ENCODE measurements at places on chromosomes 3 and 15.

GRCh38 chr15:76932135-76932966 is 802 bp downstream of the RCN2 start:
- no peak for DNase-seq

- DNase-seq = no peak
Observed at GRCh38 chr3:46615976-46616375, 3.7 kb downstream of the FAM240A start.

DNA sequence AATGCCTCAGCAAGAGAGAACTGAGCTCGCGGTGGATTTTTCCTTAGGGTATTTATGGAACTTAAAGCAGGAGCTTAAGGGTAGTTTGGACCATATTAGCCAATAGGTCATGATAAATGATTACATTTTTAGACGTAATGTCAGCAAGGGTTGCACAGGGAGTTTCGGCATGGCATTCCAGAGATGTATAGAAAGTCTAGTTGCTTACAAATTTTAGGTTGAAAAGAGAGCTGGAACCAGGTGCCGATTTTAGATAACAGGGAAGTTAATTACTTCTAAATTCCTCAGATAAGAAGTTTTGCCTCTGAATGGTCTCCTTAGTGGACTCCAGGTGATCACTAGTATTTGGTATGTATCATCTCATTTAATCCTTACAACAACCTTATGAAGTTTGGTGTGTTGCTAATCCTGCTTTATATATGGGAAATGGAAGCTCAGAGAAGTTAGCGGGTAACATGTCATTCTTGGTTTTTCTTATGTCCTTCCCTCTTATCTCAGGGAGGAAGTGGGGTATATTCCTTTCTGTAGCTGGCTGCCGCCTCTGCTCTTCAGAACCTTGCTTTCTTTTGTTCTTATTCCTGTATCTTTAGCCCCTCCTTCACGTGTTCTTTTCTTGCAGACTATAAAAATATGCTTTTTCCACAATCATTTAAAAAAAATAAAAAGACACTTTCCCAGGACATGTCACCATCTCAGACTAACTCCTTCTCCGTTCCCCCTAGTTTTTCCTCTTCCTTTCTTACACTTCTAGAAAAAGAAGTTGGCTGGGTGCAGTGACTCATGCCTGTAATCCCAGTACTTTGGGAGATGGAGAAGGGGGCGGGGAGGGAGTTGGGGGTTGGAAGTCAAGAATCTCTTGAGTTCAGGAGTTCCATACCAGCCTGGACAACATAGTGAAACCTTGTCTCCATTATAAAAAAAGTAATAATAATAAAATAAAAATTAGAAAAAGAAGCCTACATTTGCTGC is 25.7 kb downstream of the IQGAP1 start:
- no peak for DNase-seq

GRCh38 chr3:183265157-183265642 is 12.1 kb downstream of the B3GNT5 start:
- DNase-seq = no peak

GRCh38 chr15:28881170-28881569 is 4.6 kb upstream of the APBA2 start:
- no peak for DNase-seq

GRCh38 chr3:61771976-61772375 is 210.6 kb downstream of the PTPRG start:
- DNase-seq = no peak

GRCh38 chr15:31151301-31152233 is 50.0 kb upstream of the TRPM1 start:
- no peak for DNase-seq

Data from HCT116 (cell line).